Pancreas (tissue), 10 donors: ENCODE measurements at places on chromosomes 5 and 9.

- DNase-seq: no peak
These were observed 85.4 kb upstream of the AGXT2 start for GRCh38 chr5:35133186-35133585.

GRCh38 chr5:87966213-87966612 lies 302.4 kb downstream of the TMEM161B start:
- DNase-seq: no peak

DNA sequence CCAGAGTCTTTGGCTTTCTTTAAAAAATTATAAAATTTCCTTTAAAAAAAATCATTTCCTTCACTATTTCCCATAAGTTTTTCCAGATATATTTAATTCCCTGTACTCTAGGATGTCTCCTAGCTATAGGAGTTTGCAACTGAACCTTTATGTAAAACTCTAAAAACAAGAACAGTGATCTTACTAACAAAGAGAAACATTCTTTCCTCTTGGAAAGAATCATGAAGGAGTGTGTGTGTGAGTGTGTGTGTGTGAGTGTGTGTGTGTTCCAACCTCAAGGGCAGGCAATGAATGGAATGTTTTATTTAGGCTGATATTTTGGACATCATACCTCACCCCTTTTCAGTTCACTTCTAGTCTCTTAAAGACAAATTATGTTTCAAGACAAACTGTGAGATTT lies 309.2 kb downstream of the CEMIP2 start:
- no peak for DNase-seq

DNA sequence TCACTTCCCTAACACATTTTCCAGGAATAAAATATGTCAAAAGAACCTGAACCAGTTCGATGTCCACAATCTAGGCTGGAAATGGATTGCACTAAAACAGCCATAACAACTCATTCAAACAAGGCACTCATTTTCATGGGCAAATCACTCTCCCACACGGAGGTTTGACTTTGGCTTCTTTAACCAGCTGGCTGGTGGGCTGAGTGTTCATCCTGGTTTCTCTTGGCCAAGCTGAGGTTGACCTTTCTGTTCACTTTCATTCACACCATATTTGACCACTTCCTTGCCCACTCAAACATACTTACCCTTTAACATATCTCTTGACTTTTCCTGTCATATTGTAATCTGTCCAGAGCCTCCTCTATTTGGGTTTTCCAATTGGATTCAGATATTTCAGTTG lies 5.4 kb downstream of the IL7R start:
- no peak for DNase-seq

GRCh38 chr9:92179286-92180001 lies 64.2 kb upstream of the SPTLC1 start:
- no peak for DNase-seq

GRCh38 chr9:137967280-137967953 lies 89.8 kb downstream of the CACNA1B start:
- no peak for DNase-seq

DNA sequence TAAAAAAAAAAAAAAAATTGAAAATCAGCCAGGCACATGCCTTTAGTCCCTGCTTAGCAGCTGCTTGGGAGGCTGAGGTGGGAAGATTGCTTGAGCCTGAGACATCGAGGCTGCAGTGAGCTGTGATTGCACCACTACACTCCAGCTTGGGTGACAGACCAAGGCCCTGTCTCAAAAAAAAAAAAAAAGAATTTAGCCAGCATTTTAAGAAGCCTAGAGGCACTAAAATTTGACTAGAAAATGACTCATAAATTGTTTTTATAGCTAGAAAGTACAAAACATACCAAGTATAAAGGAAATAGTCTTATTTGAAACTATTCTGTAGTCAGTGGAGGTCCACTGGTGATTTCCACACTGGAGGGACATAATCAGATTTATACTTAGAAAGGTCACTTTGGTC lies 17.5 kb downstream of the LRRC70 start:
- no peak for DNase-seq

DNA sequence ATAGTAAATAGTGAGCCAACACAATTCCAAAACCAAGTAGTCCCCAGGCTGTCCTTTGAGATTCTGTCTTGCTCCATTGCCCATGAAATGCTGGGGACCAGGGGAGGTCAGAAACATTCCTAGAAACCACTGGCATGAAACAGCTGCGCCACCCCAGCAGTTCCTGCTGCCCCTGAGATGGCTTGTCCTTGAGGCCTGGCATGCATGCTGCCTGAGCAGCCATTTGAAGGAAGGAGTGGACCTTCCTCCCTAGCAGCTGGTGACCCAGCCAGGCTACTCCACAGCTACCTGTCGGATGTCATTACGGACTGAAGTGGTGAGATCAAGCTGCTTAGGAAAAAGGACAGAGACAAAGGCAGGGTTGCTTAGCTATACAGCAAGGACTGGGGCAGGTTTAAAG lies 260.6 kb downstream of the DENND1A start:
- DNase-seq: no peak

DNA sequence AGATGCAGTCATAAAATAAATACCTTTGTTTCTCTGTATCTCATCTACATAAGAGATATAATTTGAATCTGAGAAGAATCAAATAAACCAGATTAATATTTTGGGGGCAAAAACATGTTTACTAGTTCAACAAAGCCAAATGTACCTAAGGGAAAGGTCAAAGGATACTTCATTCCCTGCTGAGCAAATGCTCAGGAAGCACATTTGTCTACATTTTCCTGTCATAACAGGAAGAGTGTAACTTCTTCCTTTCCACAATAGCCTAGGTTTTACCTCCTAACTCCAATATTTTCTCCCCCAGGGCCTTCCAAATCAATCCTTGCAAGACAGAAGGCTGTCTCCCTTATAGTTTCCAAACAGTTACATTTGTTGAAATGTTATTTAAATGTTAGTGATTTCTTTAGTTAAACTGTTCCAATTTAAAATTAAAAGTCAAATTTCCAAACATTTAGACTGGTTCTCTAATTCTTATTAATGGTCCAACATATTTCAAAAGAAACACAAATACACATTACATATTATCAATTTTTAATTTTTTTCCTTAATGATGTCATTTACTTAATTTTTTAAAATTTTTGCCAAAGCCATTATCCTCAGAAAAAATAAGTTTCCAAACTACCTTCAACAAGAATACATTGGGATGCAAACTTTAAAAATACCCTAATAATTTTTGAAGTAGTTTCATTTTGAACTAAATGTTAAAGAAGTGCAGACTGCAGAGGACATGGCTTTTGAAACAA lies 67.8 kb downstream of the MEF2C start:
- no peak for DNase-seq

DNA sequence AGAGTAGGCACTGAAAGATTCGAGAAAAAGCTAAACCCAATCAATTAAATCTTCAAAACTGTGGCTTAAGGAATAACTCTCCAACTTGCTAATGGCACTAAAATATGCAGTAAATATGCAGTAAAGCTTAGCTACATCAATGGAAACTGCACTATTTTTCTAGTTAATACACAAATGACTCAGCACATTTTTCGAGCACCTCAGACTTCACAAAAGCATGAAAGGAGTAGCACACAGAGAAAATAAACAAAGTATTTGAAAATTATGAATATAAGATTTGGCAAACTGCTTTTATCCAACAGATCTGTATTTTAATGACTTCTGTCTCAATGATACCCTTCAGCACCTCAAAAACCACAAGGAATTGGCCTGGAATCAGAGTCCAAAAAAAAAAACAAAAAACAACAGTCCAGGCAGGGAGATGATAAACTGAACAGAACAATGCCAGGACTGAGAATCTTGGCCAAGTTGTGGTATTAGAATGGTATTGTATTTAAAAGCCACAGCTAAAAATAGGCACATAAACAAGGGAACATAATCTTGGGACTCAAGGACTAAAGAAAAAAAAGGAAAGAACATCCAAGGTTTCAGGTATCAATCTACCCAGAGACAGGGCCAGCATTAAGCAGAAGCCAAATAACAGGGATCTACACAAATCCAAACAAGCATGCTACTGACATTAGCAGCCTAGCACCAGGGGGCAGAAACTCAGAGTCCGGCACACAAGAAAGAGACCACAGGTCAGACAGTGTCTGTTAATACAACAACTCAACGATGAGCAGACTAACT lies 21.4 kb downstream of the TMEM245 start:
- DNase-seq: no peak

DNA sequence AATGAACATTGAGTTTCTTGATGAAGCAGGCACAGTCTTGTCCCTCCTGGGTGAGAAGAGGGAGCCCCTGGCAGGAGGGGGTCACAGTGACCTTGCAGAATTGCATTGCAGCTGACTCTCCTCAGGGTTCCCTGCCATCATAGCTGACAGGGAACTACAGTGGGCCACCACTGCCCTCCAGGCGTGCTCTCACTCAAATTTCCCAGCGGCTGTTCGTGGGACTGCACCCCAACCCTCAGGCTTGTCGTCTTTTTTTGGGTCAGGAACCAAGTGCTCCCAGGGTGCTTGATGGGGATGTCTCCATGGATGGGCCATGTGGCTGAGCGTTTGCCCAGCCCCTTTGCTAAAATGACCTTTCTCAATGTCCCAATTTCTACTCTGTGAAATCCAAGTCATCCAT lies 215.8 kb downstream of the MELK start:
- DNase-seq: no peak

DNA sequence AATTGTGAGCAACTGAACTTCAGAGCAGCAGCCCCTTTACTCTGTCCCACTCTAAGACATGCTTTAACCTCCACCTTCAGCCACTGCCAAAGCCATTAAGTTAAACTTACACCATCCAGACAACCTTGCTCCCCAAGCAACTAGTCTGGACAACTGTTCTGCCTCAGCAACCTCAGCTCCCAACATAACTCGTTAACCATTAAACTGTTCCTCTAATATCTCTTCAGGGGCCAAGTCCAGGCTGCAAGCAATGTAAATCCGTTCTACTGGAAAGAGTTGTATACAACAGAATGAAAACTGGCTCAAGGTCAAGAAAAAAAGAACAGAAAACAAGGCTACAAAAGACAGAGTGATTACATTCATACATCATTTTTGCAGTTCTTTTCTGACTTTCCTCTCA lies 131.7 kb upstream of the TARS1 start:
- no peak for DNase-seq

- no peak for DNase-seq
These were observed 656 bp downstream of the CEP78 start for GRCh38 chr9:78236551-78236910.

DNA sequence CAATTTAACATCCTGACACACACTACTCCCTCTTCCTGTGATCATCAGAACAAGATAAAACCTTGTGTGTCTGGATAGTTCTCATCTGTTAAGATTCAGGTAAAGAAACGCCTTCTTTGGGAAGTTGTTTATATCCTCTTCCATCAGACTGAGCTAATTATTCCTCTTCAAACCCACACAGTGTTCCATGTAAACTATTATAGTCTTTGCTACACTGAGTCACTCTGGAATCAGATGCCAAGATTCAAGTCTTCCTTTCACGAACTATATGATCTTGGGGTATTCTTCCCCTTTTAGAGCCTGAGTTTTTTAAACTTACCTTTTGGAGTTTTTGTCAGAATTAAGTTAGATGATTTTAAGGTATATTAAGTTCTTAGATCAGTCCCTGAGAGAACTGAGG lies 2.0 kb downstream of the OR1J1 start:
- DNase-seq: no peak

DNA sequence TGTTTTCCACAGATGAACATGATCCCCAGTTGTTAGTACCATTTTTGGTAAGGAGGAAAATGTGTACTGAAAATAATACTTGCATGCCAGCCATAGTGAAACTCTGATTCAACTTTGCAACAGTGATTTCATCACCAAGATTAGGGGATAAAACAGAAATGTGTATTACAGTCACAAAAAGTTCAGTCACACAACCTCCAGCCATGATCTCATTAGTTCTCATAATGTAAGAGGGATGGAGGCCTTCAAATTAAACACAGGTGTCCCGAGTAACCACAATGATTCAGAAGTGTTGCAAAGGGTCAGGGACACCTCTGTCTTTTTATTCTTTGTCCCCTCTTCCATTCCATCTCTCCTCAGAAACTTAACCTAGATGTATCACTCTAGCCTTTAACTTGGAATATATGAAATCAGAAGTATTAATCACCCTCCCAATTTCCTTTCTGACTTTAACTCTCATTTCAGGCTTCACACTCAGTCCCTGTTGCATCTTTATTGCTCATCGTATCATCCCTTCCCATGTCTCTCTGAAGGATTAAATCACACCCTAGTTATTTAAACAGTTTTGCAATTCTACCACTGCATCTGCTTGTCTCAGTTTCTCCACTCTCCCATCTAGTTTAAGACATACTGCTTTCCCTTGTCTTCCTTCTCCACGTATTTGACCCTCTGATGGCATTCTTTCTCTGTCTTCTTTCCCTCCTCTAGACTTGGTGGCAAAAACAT lies 291.2 kb downstream of the ADAMTS6 start:
- DNase-seq: no peak

GRCh38 chr9:91978740-91979414 lies 28.8 kb upstream of the ROR2 start:
- DNase-seq: no peak

DNA sequence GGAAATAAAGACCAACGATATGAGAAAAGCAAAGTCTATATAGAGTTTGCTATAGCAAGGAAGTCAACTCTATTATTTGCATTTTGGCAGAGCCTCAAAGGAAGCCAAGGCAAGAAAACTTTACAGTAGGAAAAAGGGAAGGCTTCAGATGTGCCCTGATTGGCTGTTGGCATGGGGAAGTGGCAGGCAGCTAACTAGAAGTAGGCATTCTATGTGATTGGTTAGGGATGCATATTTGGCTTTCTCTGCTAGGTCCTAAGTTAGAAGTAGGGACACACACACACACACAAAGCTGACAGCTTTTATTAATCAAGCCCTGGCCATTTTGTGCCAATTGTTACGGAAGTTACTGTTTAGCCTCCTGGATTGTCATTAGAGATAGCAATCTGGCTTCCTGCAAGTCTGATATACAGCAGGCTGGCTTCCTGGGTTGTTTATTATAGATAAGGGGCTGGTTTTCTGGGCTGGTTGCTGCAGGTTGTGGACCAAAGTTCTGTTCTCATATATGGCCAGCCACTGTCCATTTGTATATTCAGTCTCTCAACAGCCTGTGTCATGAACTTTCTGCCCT lies 308.1 kb upstream of the GRAMD2B start:
- DNase-seq: no peak

- DNase-seq: no peak
These were observed 1.4 kb upstream of the ADAMTSL2 start for GRCh38 chr9:133532937-133533668.

DNA sequence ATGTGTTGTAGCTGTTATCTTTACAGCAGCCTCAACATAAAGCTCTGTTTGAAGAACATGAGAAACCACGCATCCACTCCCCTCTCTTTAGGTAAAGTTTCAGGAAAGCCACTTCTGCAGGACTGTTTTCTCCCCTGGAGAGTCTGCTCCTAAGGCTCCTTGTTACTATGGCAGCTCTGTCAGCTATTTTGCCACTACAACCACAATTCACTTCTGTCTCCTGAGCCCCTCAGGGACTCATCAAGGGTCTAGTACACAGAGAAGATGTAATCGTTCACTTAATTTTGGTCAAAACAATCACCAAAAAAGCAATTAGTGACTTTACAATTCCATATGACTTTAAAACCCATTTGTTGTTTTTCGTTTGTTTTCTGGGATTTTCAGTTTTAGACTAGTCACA lies 157.7 kb downstream of the FBN2 start:
- DNase-seq: no peak

- no peak for DNase-seq
These were observed 170.3 kb upstream of the PUM3 start for GRCh38 chr9:3014178-3014577.

- no peak for DNase-seq
These were observed 55.1 kb upstream of the CCDC112 start for GRCh38 chr5:115351356-115352195.
